ENCODE measurements at places on chromosomes 6 and 20.
A peak's percentile ranks its signal among the peaks of the same experiment; 100 is the strongest.

- DNase-seq, result no peak
Measured at GRCh38 chr6:133291671-133292070, 50.5 kb downstream of the EYA4 start.

GRCh38 chr6:12230523-12230922, 59.6 kb upstream of the EDN1 start:
- no peak for DNase-seq

GRCh38 chr6:87675004-87675681, 26.9 kb downstream of the AKIRIN2 start:
- DNase-seq, result no peak

GRCh38 chr6:137641474-137642077, 147.4 kb upstream of the OLIG3 start:
- DNase-seq, result peak; percentile 20

DNA sequence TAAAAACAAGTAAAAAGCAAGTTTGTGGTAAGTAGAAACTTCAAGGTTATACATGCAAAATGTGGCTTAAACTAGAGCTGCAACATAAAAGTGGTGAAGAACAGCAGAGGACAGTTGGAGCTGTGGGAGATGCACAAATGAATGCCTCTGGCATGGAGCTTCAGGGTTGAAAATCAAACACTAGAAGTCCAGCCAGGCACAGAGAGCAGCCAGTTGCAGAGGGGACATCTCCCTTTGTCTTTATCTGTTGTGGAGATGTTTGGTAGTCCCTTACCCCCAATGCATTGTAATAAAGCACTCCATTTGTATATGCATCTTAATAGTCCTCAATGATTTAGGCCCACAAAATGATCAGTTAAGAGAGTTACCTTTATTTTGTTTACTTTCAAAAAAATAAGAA, 73.1 kb upstream of the C20orf144 start:
- DNase-seq, result no peak

DNA sequence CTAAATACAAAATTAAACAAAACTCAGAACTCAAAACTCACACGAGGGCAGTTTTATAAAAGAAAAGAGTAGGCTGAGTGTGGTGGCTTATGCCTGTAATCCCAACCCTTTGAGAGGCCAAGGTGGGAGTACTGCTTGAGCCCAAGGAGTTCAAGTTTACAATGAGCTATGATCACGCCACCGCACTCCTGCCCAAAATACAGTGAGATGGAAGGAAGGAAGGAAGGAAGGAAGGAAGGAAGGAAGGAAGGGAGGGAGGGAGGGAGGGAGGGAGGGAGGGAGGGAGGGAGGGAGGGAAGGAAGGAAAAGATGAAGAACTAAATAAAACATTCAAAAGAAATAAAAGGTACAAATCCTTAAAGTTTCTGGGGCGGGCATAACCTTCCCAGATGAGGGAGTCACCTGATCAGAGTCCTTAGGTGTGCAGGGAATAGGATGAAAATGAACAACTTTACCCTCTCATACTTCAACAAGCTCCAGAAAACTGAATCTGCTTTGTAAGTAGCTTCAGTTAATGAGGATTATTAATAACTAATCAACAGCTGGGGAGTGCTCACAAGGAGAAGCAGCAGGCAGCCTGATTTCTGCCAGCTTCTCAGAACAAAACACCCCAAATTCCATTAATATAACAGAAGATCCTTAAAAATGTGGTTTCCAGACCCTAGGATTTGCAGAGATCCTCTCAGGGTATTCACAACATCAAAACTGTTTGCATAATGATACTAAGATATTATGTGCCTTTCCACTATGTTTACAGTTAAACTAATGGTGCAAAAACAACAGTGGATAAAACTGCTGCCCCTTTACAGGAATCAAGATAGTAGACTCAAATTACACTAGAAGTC, 21.8 kb downstream of the LMBRD1 start:
- DNase-seq, result no peak

- DNase-seq, result no peak
Measured at GRCh38 chr20:57772349-57772964, 62.6 kb upstream of the PMEPA1 start.

DNA sequence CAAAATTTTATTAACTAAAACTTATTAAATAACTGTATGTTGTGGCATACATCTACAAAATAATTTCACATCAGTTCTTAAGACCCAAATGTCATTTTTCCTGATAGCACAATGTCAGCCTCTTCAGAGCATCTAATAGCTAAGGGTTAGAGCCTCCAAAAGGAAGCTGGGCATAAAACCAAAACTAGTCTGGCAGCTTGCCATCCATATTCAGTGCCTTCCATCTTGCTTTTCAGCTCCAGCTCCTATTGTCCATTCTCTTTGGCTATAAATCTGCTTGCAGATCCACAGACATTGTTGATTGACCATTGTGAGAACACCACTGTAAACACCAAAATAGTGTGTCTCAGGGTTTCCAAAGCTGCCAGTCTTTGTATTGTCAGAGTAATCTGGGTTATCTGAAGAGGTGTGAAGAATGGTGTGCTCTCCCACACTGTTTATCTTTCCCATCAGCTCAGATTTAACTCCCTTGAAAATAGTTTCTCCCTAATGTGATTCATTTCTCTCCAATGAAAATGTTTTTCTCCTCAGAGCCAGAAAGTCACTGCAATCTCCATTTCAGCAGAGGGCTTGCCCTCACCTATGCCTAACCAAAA, 154.8 kb upstream of the KCNQ5 start:
- no peak for DNase-seq

DNA sequence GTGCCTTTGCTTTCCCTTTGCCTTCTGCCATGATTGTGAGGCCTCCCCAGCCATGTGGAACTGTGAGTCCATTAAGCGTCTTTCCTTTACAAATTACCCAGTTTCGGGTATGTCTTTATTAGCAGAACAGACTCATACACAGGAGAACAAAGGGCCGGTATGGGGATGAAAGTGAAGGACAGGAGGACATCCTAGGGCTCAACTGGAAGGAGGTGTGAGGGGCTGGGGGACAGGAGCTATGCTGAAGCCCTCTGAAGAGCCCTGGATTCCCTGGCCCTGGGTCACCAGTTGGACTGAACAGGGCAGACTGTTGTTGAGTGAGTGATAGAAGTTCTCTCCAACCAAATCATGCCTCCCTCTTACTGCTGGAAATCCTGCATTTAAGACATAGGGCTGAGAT, 105.8 kb downstream of the SCML4 start:
- DNase-seq, result no peak

DNA sequence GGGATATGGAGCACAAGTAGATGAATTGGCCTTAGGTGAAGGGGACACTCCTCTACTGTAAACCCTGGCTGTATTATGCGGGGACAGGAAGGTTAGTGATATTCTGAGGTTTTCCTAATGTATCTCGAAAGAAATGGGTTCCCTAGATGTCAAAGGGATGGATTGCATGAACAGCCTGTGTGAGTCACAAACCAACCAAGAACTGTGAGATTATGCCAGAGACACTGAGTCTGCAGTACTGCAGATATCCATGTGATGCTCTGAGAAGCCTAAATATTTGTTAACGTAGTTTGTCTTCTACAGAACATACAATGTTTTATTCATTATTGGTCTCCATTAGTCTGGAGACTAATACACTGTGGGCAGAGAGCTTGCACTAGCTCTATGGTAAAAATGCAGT, 182.2 kb downstream of the AKAP7 start:
- DNase-seq, result no peak

- DNase-seq, result no peak
Measured at GRCh38 chr20:62051546-62052255, 14.0 kb downstream of the TAF4 start.

DNA sequence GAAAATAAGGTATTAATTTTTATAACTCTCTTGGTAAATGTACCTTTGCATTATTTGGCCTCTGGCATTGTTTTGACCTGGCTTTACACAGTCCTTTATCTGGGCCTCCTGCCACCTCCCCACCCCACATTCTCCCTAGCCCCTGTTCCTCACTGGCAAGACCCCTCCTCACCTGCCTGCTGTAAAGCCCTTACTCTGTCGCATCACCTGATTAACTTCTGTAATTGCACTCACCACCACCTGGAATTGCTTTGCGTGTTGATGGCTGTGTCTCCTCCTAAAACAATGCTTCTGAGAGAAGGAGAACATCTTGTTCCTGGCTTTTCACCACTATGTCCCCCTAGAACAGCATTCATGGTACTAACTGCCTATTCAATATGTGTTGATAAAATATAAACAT, 24.8 kb downstream of the SNX9 start:
- DNase-seq, result no peak

GRCh38 chr6:13099771-13100170, 228.6 kb downstream of the TBC1D7 start:
- DNase-seq, result no peak

- DNase-seq, result no peak
Measured at GRCh38 chr6:17165383-17165782, 63.5 kb downstream of the STMND1 start.

GRCh38 chr20:43767686-43768474, 41.1 kb upstream of the GTSF1L start:
- DNase-seq, result no peak

GRCh38 chr20:23410916-23411695, 10.2 kb downstream of the NAPB start:
- no peak for DNase-seq

DNA sequence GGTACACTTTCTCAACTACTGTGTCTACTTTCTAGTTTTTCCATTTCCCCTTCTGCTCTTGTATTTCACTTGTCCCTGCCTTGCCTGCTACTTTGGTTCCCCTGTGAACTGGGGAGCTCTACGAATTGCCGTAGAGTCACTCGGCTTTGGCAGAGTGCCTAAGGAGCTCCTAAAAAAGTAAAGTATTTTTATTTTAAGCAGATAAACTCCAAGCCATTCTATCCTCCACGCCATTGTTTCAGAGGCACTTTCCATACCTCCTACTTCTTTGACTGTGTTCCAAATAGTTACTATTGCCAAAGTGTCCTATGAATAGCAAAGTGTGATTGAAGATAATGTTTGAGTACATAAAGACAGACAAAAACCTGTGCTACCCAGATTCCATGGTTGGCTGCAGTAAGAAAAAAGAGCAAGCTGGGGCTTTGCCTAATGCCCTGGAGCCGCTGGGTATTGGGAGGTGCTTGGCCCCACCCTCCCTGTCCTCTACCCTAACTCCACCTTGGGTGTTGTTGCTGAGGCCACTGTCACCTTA, 5.1 kb upstream of the MBOAT1 start:
- no peak for DNase-seq

DNA sequence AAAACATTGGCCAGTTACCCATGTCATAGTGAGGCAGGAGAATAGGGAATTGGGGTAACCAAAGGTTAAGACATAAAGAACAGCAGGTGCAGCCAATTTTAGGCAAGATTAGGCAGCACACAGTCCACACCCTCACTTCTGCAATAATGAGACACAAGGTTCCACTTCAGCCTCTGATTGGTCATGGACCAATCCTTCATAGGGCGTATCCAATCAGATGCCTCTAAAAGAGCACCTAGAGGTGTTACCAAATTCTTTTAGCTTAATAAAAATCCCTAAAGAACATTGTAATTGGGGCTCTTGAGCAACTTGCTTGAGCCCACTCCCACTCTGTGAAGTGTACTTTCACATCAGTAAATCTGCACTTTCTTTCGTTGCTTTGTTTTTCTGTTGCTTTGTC, 302.4 kb downstream of the PREX1 start:
- no peak for DNase-seq

DNA sequence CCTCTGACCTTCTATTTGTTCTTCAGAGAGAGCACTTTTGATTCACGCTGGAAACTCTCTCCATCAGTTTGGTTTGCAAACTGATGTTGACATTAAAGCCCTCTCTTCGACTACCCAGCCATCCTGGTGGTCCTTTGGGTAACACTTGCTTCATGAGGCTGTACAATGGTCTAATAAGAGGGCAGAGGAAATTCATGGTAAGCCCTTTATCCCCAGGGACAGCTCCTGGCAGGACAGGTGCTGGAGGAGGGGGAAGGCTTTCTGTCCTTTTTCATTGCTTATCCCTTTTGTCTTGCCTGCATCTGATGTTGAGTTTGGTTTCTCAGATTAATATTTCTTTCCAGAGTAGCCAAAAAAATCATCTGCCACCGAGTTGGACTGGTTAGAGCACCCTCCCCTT, 52.1 kb upstream of the CD93 start:
- DNase-seq, result no peak

- DNase-seq, result no peak
Measured at GRCh38 chr6:4304927-4305455, 169.6 kb upstream of the ECI2 start.

- DNase-seq, result no peak
Measured at GRCh38 chr6:135072753-135073152, 18.1 kb upstream of the HBS1L start.

DNA sequence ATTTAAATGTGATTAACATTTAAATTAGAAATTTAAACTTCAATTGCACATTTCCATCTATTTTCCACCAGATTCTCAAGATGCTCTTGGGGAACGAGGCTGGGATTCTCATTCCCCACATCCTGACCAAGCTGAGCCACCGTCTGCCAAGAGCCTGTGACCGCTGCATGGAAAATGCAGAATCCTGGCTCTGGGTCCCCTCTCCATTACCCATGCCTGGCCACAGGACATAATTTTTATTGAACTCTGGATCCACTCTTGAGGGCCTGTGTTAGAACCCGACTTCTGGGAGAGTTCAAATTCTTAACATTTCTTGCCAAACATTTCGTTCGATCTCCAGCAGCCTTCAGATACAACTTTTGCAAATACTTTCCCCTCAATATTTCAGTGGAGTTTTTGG, 201.6 kb upstream of the SNX9 start:
- no peak for DNase-seq

DNA sequence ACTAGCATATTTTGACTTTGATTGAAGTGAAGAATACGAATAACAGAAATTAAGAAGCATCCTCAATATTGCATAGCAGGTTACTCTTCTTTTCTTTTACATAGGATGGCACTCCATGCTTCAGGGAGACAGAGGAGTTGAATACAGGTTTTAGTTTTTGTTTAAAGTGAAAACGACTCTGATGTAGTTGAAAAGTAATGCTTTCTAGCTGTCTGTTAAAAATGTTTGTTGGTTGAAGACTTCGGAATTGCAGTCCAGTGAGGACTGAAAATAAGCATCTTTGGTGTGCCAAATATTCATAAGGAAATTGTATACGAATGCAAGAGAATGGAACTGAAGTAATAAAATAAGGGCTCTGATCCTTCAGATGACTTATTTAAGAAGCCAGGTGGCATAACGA, 618 bp upstream of the SLC16A10 start:
- DNase-seq, result no peak

DNA sequence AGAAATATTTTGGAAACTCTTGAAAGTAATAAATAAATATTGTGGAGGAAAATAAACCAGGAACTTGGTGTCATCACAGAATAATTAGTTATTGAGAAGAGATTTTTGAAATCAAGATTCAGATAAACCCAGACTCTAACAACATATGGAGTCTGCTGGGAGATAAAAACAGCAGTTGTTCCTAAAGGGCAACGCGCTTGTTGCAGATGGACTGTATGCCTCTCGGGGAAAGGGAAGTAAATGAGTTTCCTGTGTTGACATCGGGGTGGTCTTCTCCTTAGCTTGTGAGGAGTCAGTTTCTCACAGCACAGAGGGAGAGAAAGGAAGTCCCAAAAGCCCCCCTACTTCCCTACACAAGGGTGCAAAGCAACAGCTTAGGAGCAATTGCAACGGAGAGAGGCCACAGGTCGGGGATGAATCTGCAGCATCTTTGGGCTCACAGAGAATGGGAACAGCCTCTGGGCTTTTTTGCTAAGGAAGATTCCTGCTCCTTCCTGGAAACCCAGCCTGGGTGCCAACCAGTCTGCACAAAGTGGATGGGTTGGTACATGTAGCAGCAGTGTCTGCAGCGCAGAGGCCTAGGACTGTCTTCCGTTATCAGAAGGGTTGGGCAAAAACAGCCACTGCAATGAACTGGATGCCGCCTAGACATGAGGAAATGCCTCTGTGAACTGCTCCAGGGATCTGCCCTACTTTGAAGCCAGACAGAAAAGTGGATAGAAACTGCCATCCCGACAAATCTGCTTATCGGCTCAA, 603.0 kb upstream of the NRSN1 start:
- no peak for DNase-seq
